ENCODE measurements at places on chromosomes 12 and 14.

- DNase-seq, result no peak
Observed at GRCh38 chr14:105198588-105198987, 17.5 kb upstream of the NUDT14 start.

DNA sequence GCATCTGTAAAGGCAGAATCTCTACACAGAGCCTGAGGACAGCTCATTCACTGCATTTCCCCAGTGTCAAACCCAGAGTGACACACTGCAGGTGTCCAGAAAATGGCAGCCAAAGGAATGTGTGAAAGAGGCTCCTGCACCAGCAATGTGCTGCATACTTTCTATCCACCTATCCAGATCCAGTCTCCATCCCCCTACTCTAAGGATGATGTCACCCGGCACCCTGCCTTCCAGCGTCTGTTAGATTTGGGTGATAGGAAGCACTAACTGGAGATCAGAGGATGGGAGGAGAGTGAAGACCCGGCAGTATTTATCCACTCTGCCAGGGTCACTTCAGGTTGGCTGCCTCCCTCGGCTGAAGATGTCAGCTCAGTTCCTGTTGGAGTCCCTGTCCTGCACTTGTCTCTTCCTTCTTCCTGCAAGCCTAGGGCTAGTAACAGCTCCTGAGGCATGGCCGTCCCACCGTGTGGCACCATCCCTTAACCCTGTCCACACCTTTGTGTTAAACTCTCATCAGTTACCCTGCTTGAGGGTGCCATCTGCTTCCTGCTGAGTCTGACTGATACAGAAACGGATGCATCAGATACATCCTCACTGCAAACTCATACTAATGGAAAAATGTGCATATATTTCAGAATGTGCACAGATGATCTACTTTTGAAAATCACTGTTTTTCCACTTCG, 13.0 kb upstream of the GPR68 start:
- DNase-seq, result no peak

- peak; percentile 95 for DNase-seq
Observed at GRCh38 chr14:29584992-29585391, 342.7 kb downstream of the PRKD1 start.

- DNase-seq, result peak; percentile 55
Observed at GRCh38 chr12:113980537-113981337, 14.6 kb upstream of the RBM19 start.

GRCh38 chr14:104993306-104993705, 7.7 kb downstream of the CLBA1 start:
- DNase-seq, result no peak
